ENCODE measurements at places on chromosomes 3 and 15.

- DNase-seq, result peak; percentile 14
Measured at GRCh38 chr3:420584-420983, 224.0 kb downstream of the CHL1 start.

DNA sequence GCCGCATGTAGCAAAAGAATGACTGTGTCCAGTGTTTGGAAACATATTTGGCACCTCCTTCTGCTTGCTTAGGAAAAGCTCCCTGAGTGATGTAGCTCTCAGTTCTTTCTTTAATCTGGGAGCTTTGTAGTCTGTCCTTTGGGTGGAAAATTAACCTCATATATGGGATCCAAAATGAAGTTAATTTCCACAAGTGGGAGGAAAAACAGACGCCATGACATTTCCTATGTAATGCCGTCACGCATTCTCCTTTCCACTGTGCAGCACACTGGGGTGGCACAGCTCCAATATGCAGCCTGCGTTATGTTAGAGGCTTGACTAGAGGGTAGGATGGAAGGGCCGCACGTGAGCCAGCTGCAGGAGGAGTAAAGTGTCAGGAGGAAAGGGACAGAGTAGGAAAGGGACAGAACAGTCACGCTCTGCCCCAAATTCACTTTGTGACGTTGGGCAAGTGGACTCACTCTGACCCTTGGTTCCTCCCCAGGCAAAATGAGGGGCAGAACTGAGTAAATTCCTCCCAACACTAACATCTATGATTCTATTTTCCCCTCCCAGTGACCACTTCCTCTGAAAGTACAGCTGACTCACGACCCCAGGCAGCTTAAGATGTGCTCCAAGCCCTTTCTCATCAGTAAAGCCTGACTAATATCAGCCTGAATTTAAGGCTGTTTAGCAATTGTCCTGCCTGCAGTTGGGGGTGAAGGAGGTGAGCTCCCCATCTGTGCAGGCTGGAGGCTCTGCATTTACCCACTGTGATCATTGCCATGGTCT, 176.5 kb upstream of the PFN2 start:
- DNase-seq, result peak; percentile 1

DNA sequence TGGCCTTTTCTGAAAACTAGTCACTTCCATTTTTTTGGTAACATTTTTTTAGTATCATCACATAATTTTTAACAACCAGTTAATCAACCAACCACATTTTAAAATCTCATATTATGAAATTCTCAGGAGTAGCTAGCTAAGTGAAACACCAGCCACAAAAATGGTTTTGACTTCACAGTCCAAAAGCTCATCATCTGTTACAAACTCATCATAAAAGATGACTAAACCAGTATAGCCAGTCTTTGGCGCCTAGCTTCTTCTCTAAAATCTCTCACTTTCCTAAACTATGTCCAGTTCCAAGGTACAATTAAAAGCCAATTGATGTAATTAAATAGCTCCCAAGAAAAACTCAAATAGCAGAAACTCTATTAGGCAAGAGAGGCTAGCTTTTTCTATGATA, 88.2 kb upstream of the ZNF385D start:
- no peak for DNase-seq

DNA sequence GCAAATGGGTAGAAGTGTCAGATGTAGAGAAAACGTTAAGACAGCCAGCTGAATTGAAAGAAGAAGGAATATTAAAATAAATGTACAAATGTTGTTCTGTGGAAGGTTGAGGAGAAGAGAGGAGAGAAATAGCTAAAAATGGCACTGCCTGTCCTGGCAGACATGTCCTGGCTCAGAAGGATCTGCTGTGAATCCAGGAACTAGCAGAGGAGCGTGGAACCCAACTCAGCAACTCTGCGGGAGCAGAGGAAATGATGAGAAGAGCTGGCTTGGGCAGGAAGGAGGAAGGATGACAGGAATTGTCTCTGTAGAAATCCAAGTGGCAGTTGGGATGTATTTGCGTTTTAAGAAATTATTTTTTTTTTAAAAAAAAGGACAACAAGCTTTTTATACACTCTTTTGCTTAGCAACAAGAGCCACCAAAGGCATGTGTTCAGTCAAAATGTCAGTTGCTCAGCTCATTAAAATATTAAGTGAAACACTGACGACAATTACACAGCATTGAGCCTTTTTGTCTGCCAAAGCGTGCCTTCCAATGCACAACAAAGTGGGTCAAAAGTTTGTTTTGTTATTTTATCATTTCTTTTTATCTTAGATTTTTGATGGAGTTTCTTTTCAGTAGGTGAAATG, 16.1 kb downstream of the NANOGP8 start:
- no peak for DNase-seq

- peak; percentile 41 for DNase-seq
Measured at GRCh38 chr3:69741032-69741767, 1.9 kb downstream of the MITF start.

DNA sequence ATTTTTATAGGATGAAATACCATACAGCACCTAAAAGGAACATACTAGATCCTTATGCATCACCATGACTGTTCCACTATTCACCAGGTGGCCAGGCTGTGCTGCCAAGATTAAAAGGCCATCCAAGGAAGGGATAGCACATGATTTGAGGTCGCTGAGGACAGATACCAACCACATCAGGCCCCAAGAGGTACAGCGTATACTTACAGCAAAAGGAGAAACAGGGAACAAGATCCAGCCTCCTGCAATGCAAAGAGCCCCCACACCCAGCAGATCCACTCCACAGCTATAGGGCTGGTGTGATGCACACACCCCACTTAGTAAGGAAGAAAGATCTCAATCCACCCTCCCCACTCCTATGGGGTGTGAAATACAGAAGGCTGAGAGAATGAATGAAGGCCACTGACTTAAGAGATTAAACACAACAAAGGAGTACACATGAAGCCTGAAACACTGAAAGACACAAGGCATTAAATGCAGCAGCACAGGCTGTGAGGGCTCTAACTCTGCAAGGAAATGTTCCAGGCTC, 32.0 kb upstream of the ZNF445 start:
- peak; percentile 57 for DNase-seq

Data from OCI-M1 (cell line).